ENCODE measurements at places on chromosomes 7 and 10. TPM values are rescaled to one million over a fixed set of nuclear protein-coding genes. Genes with fewer than 3 reads are reported as not detected.

Gene GPR37
- 2.8 TPM for total RNA-seq

GRCh38 chr7:157813741-157814661 lies 477.2 kb downstream of the DNAJB6 start:
- H3K27me3 ChIP-seq = no peaks in the 10 kb centered on the region
- H3K36me3 ChIP-seq = no peaks in the 10 kb centered on the region
- no peaks in the 10 kb centered on the region for H3K4me1 ChIP-seq
- H3K27ac ChIP-seq = no peak overlapping the region
- no peak overlapping the region for H3K4me3 ChIP-seq

GRCh38 chr7:114539575-114539974 lies 125.0 kb downstream of the FOXP2 start:
- H3K4me1 ChIP-seq = peaks cover 10% of the 10 kb centered on the region
- DNase-seq = no peak
- H3K27me3 ChIP-seq = no peaks in the 10 kb centered on the region
- no peaks in the 10 kb centered on the region for H3K36me3 ChIP-seq
- H3K4me3 ChIP-seq = no peak overlapping the region

DNA sequence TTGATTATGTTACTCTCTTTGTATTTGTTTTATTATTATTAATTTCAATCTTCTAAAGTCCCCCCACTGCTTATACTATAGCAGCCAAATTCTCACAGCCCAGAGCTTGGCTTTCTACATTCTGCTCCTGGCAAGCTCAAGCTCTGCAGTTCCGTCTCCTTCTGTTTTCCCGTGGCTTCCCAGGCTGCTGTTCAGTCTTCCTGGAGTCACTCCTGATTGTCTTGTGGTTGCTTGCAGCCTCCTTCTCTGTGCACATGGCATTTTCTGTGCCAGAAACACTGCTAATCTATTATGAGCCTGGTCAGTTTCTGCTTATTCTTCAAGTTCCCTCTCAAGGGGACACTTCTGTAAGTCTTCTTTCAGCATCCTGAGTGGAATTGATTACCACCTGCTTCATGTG lies 533.7 kb upstream of the IGFBP3 start:
- no peaks in the 10 kb centered on the region for H3K36me3 ChIP-seq
- no peaks in the 10 kb centered on the region for H3K27me3 ChIP-seq
- peaks cover 17% of the 10 kb centered on the region for H3K4me1 ChIP-seq
- DNase-seq = no peak

GRCh38 chr10:20058135-20058534 lies 241.9 kb downstream of the PLXDC2 start:
- H3K4me1 ChIP-seq = peaks cover 16% of the 10 kb centered on the region
- no peak overlapping the region for H3K27ac ChIP-seq

Gene CTNNA3
- total RNA-seq = 0.95 TPM

DNA sequence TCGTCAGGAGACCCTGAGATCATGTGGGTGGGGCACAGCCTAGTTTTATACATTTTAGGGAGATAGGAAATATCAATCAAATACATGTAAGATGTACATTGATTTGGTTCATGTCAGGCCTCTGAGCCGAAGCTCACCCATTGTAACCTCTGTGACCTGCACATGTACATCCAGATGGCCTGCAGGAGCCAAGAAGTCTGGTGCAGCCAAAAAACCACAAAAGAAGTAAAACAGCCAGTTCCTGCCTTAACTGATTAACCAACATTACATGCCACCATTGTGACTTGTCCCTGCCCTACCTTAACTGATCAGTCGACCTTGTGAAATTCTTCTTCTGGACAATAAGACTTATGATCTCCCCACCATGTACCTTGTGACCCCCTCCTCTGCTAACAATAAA lies 16.0 kb upstream of the LRRC61 start:
- no peak for DNase-seq
- no peaks in the 10 kb centered on the region for H3K36me3 ChIP-seq
- no peaks in the 10 kb centered on the region for H3K4me1 ChIP-seq
- no peak overlapping the region for H3K27ac ChIP-seq
- H3K27me3 ChIP-seq = no peaks in the 10 kb centered on the region
- H3K4me3 ChIP-seq = no peak overlapping the region

Gene ACSM6
- not detected for total RNA-seq

DNA sequence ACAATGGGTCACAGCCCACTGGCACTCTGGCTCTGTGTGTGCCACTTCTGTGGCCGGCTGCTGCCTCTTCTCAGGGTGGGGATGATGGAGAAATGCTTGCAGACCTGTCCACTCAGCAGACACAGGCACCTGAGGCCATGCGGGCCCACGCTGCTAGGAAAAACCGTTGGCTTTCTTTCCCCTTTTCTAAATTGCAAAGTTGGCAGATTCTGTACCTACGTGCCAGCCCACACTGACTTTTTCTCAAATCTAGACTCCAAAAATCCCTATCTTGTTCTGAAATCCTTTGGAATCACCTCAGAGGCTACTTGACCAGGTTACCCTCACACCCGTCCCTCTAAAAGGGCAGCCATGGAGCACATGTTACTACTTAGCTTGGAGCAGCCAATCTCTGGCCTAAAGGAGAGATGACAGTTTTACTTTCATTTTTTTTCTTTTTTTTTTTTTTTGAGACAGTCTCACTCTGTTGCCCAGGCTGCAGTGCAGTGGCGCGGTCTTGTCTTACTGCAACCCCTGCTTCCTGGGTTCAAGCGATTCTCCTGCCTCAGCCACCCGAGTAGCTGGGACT lies 99.4 kb downstream of the RNF216 start:
- H3K36me3 ChIP-seq = peaks cover 3% of the 10 kb centered on the region
- H3K4me3 ChIP-seq = peak overlapping the region; percentile 23
- H3K4me1 ChIP-seq = peaks cover 21% of the 10 kb centered on the region
- no peak for DNase-seq
- peak overlapping the region; percentile 25 for H3K27ac ChIP-seq

All from thoracic aorta (tissue), 2 donors.